SK-N-SH (cell line): ENCODE measurements at places on chromosomes 3 and 15. TPM values are rescaled to one million over a fixed set of nuclear protein-coding genes. Genes with fewer than 3 reads are reported as not detected.

DNA sequence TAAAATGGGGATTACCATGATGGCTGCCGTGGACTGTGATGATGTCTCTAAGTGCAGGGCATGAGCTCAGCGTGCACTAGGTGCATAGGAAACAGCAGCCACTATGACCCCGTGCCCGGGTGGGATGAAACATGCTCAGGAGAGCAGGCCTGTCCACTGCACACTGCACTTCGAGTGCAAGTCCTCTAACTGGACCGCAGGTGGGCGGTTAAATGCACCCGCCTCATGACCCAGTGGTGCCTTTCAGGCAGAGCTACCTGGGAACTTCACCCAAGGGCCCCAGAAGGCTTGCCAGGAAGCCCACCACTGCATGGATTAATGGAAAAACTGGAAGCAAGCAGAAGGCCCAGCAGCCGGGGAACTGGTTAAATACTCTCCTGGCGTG is 34.0 kb downstream of the PRKCD start:
- no peak overlapping the region for H3K4me3 ChIP-seq
- H3K4me1 ChIP-seq: no peaks in the 10 kb centered on the region
- H3K27ac ChIP-seq: no peak overlapping the region
- no peaks in the 10 kb centered on the region; the same call in 1 of the 2 replicates for H3K36me3 ChIP-seq
- H3K27me3 ChIP-seq: no peaks in the 10 kb centered on the region

GRCh38 chr15:51089699-51090453 is 4.8 kb downstream of the TNFAIP8L3 start:
- DNase-seq: no peak
- H3K4me1 ChIP-seq: peaks cover 3% of the 10 kb centered on the region; the same call in 1 of the 2 replicates
- no peaks in the 10 kb centered on the region for H3K36me3 ChIP-seq
- no peak overlapping the region for H3K27ac ChIP-seq

GRCh38 chr3:52265387-52265786 is 13.1 kb downstream of the WDR82 start:
- H3K4me3 ChIP-seq: no peak overlapping the region
- H3K27ac ChIP-seq: no peak overlapping the region
- H3K27me3 ChIP-seq: no peaks in the 10 kb centered on the region
- no peaks in the 10 kb centered on the region for H3K4me1 ChIP-seq

Gene RBMS3
- polyA plus RNA-seq: 8.2 and 9.9 TPM in 2 replicates

GRCh38 chr3:9746330-9746729 is 3.4 kb upstream of the OGG1 start:
- H3K4me3 ChIP-seq: no peak overlapping the region
- H3K36me3 ChIP-seq: peaks cover 66% of the 10 kb centered on the region
- no peaks in the 10 kb centered on the region for H3K27me3 ChIP-seq
- H3K4me1 ChIP-seq: peaks cover 12% of the 10 kb centered on the region
- DNase-seq: no peak

- H3K4me3 ChIP-seq: no peak overlapping the region
- H3K4me1 ChIP-seq: no peaks in the 10 kb centered on the region
- DNase-seq: no peak
- H3K27ac ChIP-seq: no peak overlapping the region
- peaks cover 5% of the 10 kb centered on the region for H3K36me3 ChIP-seq
These were observed 44.4 kb downstream of the STARD9 start for GRCh38 chr15:42619656-42620371.

GRCh38 chr3:112127522-112128494 is 5.2 kb downstream of the GCSAM start:
- H3K4me3 ChIP-seq: no peak overlapping the region
- no peaks in the 10 kb centered on the region for H3K27me3 ChIP-seq
- no peak overlapping the region for H3K27ac ChIP-seq

DNA sequence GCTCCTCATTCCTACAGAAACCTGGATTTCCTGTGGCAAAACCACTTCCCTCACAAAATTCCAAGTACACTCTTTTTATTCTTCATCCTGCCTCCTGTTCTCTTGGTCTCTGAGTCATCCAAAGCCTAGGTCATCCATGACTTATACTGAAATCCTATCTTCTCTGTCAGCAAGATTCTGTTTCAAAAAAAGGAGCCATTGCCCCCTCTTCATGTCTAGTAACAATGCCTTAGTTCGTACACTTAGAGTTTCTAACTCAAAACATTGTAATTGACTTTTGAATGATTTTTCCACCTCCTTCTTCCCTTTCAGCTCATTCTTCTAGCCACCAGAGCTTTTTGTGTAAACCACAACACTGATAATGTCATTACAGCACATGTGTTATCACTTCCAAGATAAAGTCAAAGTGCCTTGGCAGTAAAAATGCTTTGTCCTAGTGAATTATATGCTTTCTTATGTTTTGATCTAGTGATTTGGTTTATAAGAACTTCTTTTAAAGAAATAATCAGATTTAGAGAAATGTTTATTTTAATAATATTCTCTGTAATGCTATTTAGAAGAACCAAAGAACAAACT is 256.5 kb upstream of the NECTIN3 start:
- H3K27ac ChIP-seq: peak overlapping the region; percentile 84
- no peak overlapping the region for H3K4me3 ChIP-seq
- no peaks in the 10 kb centered on the region for H3K27me3 ChIP-seq
- no peaks in the 10 kb centered on the region for H3K36me3 ChIP-seq
- no peaks in the 10 kb centered on the region; the same call in 1 of the 2 replicates for H3K4me1 ChIP-seq

Gene SOX14
- not detected in 2 replicates for polyA plus RNA-seq

Gene TRH
- not detected in 2 replicates for polyA plus RNA-seq

DNA sequence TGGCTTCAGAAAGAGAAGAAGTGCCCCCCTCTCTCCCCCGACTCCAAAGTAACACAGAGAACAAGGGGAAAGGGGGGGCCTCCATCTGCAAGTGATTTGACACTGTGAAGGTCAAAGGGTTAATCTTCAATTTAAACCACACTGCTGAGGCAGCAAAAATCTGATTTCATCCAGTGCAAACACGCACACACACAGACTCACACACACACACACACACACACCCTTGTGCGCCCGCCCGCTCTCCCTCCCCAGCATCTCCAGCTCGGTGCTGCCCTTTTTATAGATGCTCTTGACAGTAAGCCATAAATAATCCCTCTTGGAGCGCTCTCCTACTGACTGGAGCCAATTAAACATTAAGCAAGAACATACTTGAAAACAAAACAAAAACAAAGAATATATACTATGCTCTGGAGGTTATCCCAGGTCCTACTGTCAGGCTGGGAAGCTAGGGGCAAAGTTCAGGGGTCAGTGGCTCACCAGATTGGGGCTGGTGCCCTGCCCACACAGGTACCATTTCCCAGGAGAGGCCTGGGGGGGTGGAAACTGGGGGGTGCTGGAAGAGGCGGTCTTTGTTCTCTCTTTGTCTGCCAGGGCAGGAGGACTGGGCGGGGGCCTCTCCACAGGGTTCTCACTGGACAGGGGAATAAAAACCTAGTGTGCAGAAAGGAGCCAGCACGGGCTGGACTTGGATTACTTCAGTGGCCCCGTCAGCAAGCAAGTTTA is 16.3 kb downstream of the BMF start:
- no peaks in the 10 kb centered on the region for H3K36me3 ChIP-seq
- H3K27ac ChIP-seq: peak overlapping the region; percentile 13; the same call in 1 of the 2 replicates
- peak; percentile 54 for DNase-seq
- H3K4me3 ChIP-seq: no peak overlapping the region
- H3K4me1 ChIP-seq: peaks cover 34% of the 10 kb centered on the region
